Fibroblast of skin of right quadriceps (primary cell): ENCODE measurements at places on chromosomes 2 and 18.

DNA sequence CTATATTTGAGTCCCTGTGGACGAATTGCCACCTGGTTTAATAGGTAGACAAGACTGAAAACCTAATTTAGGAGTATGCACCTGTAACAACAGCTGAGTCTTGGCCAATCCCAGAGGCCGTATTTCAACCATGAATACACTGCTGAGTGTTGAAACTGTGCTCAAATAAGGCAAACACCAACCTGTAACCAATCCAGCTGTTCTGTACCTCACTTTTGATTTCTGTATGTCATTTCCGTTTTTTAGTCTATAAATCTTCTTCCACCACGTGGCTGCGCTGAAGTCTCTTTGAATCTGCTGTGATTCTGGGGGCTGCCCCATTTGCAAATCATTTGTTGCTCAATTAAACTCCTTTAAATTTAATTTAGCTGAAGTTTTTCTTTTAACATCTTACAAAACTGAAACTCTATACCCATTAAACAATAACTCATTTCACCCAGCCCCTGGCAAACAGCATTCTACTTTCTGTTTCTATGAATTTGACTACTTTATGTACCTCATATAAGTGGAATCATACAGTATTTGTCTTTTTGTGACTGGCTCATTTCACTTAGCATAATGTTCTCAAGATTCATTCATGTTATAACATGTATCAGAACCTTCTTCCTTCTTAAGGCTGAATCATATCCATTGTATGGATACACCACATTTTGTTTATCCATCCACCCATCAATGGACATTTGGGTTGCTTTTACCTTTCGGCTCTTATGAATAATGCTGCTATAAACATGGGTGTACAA is 7.5 kb upstream of the YPEL5 start:
- DNase-seq = no peak

DNA sequence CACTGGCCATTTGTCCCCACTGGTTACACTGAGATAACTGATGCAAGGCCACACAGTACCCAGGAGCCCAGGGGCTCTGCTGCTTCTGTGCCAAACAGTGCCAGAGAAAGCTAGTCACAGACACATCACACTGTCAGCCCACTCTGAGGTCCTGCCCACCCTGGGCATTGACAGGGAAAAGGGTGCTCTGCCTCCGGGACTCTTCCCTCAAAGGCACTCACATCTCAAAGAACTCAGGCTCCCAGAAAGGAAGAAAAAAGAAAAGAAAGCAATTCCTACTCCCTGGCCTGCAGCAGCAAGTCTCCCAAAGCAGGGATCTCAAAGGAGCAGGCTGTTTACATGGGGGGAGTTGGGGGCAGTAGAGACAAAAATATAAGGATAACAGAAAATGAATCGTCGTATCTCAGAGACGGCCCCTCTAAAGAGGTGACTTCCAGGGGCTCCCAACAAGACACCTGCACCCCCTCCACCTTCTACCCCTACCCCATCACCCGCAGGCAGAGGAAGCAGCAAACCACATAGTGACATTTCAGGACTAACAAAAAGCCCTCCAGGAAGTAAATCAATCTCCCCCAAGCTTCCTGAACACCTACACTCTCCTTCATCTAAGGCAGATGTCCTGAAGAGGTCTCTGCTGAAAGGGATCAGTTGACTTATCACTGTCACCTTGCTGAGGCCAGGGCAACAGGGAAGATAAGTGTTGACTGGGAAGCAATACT is 247.6 kb downstream of the TNS1 start:
- DNase-seq = no peak

- DNase-seq = no peak
These were observed 56.3 kb downstream of the RAPGEF4 start for GRCh38 chr2:172791953-172792352.

DNA sequence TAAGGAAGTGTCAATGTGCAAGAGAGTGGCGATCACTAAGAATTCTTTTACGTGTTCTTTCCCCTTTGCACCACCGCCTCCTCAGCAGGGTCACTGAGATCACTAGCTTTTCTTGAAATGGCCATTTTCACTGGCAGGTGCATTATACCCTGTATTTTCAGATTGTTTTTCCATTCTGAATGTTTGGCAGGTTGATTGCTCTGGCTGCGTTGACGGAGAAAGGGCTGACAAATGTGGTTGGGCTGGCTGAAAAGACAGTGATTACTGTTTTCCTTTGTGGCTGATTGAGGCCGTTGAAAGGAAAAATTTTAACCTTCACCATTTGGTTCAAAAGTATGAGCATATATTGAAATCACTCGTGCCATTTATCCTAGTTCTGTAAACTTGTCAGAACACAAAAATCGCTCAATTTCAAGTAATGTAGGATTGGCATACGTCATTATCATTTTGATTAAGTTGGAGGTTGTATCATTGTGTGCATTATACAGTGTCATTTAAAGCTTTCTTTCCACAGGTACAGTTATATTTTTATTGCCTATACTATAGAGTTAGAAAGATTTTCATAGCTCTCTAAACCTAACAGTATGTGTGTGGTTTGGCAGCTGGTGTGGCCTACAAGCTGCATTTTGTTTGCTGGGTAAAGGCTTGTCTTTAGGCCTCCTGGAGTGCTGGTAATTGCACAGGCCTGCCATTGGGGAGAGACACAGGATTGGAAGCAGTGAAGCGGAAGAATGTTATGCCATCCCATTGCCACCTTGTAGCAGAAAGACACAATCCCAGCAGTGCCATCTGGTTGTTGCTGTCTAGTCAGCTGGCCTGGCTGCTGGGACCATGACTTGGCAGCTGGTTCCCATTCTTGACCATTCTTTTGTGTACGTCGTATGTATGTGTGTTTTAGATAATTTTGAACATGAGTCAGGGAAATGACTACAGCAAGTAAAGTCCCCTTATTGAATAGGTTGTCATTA is 36.7 kb downstream of the DYNC1I2 start:
- DNase-seq = no peak

DNA sequence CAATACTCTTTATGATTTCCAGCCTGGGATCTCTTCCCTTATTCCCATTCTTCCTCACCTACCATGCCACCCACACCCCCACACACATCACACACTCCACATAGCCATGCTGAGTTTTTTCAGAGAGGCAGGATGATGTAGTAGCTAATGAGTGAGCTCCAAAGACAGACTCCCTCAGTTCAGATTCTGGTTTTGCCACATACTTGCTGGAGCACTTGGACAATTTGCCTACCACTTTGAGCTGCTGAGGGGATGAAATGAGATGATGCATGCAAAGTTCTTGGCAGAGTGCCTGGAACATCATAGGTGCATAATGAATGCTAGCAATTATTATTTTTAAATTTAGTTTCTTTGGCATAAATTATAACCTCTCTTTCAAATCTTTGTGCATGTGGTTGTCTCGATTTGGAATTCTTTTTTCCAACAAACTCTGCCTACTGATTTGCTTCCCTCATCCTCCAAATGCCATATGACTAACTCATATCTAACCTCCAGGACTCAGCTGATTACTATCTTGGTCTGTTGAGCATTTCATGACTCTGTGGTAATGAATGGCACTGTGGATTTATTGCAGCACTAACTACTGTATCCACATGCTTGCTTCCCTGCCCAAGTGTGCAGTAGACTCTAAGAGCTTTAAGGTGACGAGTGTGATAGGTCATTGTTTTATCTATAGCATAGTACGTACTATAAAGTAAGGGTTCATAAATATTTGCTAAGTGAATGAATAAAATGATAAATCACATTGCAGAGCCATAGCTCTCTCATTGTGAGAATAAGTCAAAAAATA is 99.1 kb downstream of the TACR1 start:
- peak; percentile 99 for DNase-seq

- DNase-seq = peak; percentile 15
These were observed 89.3 kb downstream of the CABYR start for GRCh38 chr18:24227977-24228666.

DNA sequence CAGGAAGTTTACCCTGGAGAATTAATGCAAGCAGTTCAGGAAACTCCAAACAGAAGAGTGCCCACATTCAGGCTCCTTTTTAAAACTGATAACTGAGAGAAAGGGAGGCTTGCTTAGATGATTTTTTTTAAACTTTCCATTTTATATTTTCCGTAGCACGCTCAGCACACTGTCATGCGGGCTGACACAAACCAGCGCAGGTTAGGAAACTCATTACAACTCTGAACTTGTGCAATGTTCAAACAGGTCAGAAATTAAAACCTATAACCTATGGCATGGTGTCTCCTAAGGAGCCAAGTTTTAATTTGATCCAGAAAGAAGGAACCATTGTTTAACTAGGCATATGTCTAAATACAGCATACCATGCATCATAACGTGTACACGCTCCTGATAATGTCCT is 117.7 kb upstream of the SMIM21 start:
- no peak for DNase-seq

DNA sequence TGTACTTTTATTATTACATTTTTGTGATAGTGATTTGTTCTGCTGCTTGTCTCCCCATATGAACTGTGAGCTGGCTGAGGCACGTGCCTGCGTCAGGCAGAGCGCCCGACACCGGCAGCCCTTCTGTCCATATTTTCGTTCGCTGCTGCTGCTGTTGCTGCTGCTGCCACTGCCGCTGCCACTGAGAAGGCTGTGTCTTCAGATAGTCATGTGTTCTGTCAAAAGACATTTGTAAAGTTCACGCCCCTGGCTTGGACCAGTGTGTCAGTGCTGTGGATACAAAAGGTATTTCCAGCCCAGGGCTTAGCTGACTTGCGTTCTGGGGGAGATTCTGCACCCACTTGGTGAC is 47.0 kb downstream of the TWIST2 start:
- DNase-seq = no peak

GRCh38 chr2:85457043-85457442 is 38.5 kb downstream of the SH2D6 start:
- no peak for DNase-seq

DNA sequence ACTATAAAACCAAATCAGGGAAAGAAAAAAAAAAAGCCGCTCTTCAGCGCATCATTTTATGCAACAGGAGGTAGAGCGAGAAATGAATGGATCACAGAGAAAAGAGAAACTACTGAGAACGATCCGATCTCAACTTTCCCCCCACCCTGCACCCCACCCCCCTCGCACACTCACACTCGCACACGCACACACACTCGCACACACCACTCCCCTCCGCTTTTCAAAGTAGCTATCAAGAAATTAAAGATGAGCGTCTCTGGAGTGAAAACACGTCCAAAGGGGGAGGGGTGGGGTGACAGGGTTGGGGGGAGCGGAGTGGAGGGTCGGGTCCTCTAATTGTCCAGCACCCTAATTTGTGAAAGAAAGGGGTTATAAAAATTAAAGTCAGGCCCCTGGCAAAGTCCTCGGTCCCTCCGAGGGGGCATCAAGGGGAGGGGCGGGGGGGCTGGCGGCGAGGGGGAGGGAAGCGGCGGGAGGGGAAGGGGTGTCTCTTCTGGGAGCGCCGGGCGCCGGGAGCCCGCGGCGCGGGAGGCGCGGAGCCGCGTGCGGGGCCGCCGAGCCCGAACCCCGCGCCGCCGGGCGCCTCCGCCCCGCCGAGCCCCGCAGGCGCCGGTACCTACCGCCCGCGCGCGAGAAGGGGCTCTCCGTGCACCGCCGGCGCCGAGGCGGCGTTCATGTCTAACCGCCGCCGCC is 428 bp downstream of the TCF4 start:
- DNase-seq = peak; percentile 65

- no peak for DNase-seq
These were observed 196.9 kb downstream of the ANKRD30B start for GRCh38 chr18:14944838-14945237.

GRCh38 chr2:200786423-200786822 is 25.3 kb upstream of the BZW1 start:
- DNase-seq = peak; percentile 37

- DNase-seq = no peak
These were observed 87.0 kb upstream of the CXCR4 start for GRCh38 chr2:136204971-136205370.

- no peak for DNase-seq
These were observed 55.7 kb downstream of the RTP5 start for GRCh38 chr2:241925277-241925676.

DNA sequence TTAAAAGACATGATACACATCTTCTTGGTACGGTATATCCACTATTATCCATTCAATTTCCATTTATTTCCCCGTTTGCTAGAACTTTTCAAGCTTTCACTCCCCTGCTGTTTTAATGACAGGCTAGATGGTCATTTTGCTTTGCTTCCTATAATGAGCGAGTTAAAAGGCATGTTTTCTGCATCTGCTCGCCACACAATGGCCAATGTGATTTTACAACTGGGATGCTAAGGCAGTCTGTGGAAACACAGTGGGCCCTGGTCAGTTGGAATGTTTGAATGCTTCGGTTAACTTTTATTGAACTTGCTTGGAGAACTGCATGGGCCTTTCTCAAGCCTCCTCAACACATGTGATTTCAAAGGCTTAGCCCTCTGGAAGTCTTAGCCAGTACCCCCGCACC is 48.4 kb upstream of the TNP1 start:
- DNase-seq = no peak

- no peak for DNase-seq
These were observed 85.9 kb downstream of the USP40 start for GRCh38 chr2:233480490-233481202.

DNA sequence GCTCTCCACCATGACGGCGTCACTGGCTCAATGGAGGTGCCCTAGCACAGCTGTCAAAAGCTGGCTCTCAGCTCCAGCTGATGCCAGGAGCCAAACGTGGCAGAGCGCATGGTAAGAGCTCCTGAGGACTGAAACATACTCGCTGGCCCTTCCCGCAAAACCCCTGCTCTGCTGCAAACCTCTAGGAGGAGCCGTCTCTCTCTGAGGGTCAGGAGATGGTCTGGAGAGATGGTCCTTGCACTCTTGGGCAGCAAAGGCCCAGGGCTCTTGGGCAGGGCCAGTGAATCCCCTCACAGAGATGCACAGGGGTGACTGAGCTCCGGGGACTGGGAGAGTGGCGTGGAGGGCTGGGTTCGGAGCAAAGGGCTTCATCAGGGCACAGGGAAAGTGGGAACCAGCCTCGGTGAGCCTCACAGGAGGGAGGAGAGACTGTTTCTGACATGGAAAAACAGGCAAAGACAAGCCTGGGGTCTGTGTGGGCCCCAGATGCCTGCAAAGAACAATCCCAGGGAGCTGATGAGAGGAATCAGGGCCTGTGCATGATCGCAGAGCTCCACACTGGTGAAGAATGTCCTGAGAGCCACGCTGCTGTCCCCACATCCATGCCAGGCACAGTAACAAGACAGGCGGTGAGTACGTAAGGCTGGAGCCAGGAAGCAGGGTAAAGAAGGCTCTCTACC is 17.2 kb downstream of the SNORC start:
- DNase-seq = no peak

DNA sequence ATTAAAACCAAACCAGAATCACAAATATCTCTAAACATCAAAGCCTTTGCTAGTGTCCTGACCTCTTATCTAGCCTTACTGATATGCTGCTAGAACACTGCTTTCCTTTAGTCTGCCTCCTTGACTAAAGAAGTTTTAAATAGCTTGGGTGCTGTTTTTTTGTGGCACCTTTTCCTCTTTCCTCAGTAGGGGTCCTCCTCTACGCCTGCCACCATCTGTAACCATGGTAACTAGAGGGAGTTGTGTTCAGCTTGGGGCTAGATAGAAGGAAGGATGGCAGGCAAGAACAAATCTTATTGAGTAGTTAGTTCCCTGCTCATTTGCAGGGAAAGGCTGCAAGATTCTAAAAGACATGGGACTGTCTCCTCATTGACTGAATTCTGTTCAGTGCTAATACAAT is 86.0 kb downstream of the TAF4B start:
- DNase-seq = no peak

GRCh38 chr2:52391621-52392020 is 1359.7 kb upstream of the NRXN1 start:
- peak; percentile 7 for DNase-seq
